Uterine smooth muscle cell (primary cell): ENCODE measurements at places on chromosomes 13 and 19. TPM values are rescaled to one million over a fixed set of nuclear protein-coding genes. Genes with fewer than 3 reads are reported as not detected.

The PTGIR gene
- 3.7 and 6.2 TPM in 2 replicates for total RNA-seq

The ADGRE3 gene
- under 0.01 TPM in 1 of 2 replicates, not detected in the other for total RNA-seq

The CILP2 gene
- total RNA-seq: 0.11 and 0.62 TPM in 2 replicates

The FPR3 gene
- not detected in 2 replicates for total RNA-seq

The PEG3 gene
- total RNA-seq: 1.9 and 3.9 TPM in 2 replicates

The CA11 gene
- total RNA-seq: 0.77 and 2.1 TPM in 2 replicates

The PLK5 gene
- total RNA-seq: not detected in 2 replicates

The NCCRP1 gene
- total RNA-seq: not detected in 2 replicates

The CD209 gene
- total RNA-seq: not detected in 2 replicates

The GJB6 gene
- total RNA-seq: not detected in 2 replicates
